Colonic mucosa (tissue), 4 donors: ENCODE measurements at places on chromosomes 7 and 10.

DNA sequence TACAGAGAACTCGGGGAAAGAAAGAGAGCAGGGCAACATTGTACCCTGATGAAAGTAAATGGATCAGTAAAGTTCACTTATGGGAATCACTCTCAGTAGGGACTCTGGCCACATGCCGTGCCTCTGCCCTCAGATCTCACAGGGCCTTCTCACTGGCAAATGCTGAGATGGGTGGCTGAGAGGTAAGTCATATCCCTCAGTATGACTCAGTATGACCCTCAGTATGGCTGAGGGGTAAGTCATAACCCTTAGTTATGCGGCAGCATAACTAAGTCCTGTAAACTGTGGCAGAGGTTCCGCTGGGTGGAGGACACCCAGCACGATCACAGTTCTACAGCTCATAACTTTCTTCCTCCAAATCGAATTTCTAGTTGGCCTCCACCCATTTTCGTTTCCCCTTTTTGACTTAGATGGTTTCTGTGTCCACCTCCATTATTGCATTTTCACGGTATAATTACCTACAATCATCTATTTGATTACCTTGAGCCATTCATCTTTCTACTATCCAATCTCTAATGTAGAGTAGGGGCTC lies 26.5 kb upstream of the WNT16 start:
- DNase-seq: no peak

GRCh38 chr7:123494193-123494796 lies 40.1 kb downstream of the IQUB start:
- peak; percentile 31 for DNase-seq

GRCh38 chr7:56092789-56093531 lies at the start of gene PHKG1:
Gene PHKG1 (minus strand): TSS chr7:56092952. CDS start chr7:56088941, 4,011 bp downstream.
- DNase-seq: peak; percentile 61

GRCh38 chr10:75827587-75828021 lies 396.2 kb downstream of the LRMDA start:
- no peak for DNase-seq

- DNase-seq: no peak
These were observed 378.6 kb downstream of the REEP3 start for GRCh38 chr10:63899673-63900300.

DNA sequence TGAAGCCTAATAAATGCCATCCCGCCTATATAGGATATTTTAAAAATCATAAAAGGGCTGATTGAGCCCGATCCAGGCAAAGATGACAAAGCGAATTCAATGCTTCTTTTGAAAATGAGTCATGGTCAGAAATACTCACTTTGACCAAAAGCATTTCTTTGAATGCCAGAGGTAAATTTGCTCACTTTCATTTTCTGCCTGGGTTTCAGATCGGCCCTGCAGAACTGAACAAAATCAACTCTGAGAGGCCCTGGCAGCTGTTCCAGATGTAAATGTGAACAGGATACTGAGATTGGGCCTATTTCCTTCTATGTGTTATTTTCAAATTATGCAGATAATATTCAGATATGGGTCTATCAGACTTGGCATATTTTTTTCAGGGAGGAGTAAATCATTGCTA lies 114.8 kb upstream of the ARID5B start:
- no peak for DNase-seq

DNA sequence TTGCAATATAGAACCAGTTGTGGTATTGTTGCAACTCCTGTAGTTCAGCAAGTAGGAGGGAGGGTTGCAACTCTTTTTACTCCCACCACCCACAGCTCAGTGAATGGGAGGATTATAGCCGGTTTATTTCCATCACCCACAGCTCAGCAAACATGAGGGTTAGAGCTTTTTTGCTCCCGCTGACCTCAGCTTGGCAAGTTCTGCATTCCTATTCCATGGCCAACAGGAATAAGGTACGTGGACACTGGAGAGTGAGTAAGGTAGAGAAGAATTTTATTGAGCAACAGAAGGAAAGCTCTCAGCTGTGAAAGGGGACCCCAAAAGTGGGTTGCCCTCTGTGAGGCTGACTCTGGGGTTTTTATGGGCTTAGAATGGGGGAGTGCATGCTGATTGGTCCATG lies 167.1 kb upstream of the SMIM30 start:
- DNase-seq: no peak

DNA sequence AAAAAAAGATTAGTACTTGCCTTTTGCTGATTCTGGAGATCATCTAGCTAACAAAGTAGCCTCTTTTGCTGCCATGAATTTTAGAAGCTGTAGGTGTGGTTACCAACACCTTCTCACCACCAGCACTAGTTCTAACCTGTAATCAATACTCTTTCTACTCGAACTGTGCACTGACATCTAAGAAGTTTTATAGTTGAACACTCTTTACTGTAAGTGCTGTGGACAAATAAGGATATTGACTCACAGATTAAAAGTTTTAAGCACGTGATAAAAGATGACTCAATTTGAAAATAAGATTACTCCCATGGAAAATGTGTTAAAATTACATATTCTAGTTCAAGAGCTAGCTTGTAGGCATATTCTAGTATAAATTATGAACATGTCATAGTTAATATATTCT lies 89.9 kb downstream of the REEP3 start:
- no peak for DNase-seq

- no peak for DNase-seq
These were observed 9.6 kb downstream of the EMX2 start for GRCh38 chr10:117552156-117552631.

DNA sequence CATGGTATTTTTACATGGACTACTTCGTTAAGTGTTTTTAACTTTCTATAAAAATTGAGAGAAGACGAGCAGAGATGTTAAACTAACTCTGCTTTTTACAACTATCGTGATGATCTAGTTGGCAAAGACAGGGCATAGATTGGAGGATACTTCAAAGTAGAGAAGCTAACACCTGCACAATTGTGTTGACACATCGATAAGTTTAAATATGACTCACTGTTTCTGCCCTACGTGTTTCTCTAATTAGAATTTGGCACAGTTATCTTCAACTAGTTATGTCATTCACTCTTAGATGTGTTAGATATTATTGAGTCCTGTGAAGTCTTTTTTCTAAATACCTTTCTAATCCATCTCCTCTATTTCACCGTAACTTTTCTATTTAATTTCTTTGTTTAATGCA lies 68.5 kb upstream of the FERD3L start:
- no peak for DNase-seq

GRCh38 chr7:130902755-130903357 lies 168.8 kb upstream of the KLF14 start:
- DNase-seq: no peak

DNA sequence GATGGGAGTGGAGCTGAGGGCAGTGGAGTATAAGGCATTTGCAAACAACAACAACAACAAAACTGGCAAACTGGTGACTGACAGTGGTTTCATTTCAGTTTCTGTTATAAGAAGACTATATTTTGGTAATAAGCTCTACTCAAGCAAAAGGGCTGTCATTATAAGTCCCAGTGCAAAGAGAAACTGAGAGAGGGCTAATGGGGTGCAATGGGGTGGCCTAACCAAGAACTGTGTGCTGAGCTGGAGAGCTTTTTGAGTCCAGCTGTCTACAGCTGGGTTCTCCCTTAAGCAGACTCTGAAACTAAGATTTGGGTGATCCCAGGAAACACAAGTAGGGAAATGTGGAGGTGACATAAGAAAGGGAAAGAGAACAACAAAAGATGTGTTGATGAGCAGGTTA lies 439.3 kb downstream of the ADRA2A start:
- no peak for DNase-seq

GRCh38 chr7:7639847-7640220 lies 718 bp upstream of the UMAD1 start:
- DNase-seq: peak; percentile 39

GRCh38 chr10:92486637-92487036 lies 87.3 kb downstream of the IDE start:
- DNase-seq: no peak

GRCh38 chr7:29919790-29920189 lies 69.8 kb downstream of the SCRN1 start:
- DNase-seq: no peak

DNA sequence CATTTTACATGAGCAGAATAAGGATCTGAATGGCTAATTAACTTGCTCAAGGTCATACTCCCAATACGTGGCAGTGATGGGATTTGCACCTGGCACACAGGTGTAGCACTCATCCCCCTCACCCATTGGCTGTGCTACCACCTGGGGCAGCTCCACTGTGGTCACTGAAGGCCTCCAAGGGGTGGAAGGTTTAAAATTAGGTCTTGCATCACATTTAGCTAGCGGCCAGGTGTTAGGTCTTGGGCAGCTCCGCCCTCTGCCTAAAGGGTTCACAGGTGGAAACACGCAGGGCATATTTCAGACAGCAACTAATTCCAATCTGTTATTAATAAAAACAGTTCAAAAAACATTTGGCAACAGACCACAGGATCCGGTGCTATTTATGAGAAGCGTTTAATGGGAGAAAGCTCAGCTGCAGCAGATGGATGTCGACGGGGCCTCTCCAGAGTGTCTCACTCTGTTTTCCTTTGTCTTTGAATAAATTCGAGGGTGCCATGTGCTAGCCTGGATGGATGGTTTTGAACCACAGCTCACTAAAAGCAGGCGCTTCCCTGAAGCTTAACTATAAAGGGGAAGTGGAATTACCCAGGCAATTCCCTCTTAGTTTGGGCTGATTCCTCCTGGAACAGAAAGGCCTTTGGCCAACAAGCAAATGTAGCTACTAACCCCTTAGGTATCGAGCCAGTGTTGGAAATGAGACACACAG lies 1017.6 kb downstream of the TYW1 start:
- no peak for DNase-seq

- no peak for DNase-seq
These were observed 67.2 kb downstream of the TBXAS1 start for GRCh38 chr7:139896288-139896687.

GRCh38 chr7:192701-193480 lies 520 bp downstream of the FAM20C start:
- DNase-seq: peak; percentile 51

GRCh38 chr10:85148693-85149640 lies 820.6 kb downstream of the CCSER2 start:
- peak; percentile 19 for DNase-seq

DNA sequence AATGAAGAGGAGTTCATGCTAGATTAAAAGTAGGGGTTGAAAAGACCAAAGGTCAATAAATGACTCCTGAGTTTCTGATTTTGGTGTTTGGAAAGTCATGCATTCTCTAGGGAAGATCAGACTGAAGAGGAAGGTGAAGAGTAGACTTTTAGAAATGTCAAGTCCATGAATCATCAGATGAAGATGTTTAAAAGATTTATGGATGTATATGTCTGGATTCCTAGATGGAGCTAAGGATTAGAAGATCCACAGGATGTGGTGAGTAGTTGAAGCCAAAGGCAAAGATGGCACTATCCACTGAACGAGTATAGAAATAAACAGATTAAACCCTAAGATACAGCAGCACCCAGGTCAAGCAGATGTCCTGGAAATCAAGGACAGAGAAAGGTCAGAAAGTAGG lies 298.5 kb downstream of the GPAM start:
- DNase-seq: no peak

DNA sequence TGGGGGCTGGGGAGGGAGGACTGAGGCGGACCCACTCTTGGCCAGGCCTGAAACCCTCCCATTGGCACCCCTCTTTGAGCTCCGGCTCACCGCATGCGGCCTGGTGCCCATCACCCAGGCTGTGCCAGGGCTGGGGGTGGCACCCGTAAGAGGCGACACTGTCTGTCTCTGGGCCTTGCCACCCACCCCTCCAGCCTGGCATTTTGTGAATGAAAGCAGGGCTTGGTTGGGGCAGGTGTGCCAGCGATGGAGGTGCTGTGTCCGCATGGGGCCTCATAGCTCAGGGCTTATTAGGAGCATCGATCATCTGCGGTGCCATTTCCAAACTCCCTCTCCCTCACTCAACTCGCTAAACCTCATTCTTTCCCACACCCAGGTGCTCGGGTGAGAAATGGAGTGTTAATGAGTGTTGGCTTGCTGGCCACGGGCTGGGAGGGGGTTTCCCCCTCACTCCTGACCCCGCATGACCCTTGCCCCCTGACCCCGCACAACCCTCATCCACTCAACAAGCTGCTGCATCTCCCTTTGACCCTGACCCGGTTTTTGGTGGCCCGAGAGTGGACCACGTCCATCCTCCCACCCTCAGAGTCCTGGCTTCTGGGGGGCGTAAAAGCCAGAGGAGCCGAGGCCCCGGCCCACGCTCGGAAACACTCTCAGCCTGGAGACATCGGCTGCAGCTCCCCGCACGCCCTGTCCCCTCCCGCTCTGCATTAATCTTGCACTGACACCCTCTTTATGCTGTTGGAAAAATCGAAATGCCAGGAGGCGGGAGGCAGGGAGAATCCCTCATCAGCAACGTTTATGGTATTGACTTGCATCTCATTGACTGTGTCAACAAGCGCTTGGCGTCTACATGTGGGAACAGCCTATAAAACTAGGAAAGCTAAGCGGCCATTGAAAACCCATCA lies 161.2 kb downstream of the DNAJB6 start:
- DNase-seq: no peak

- no peak for DNase-seq
These were observed 247.3 kb upstream of the PTN start for GRCh38 chr7:137590756-137591305.

GRCh38 chr10:49556723-49557122 lies 17.8 kb upstream of the ERCC6 start:
- no peak for DNase-seq

GRCh38 chr7:5689118-5689517 lies 92.3 kb downstream of the RNF216 start:
- DNase-seq: no peak

DNA sequence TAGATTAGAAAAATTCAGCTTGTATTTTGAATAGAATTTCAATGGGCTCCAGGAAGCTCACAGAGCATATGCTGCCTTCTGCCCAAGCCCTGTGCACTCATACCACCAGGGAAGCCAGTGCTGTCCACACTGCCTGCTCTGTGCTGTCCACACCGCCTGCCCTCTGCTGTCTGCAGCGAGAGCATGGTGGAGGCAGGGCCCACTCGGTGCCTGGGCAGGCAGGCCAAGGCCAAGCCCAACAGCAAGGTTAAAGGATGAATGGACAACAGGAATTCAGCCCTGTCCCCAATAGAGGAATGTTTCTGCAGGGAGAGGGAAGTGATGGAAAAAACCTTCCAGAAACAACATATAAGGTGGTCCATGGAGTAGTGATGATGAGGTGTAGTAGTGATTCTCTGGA lies 146.8 kb downstream of the GFRA1 start:
- no peak for DNase-seq

DNA sequence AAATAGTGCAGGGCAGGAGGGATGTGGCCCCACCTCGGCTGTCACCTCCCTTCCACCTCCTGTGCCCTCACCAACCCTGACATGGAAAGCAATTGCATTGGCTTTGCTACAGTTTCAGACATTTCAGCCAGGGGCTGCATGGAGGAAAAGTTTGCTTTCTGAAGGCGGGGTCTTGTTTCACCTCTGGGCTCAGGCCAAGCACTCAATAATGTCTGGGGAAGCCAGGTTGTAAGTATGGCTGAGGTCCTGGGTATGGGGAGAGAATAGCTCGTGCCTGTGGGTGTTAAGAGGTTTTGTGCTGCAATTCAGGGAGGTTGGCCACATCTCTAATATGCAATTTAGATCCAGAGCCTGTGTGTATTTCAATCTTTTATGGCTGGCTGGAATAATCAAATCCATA lies 238.4 kb upstream of the MKI67 start:
- DNase-seq: no peak

GRCh38 chr10:35561715-35562114 lies 43.4 kb upstream of the GJD4 start:
- DNase-seq: no peak

- DNase-seq: no peak
These were observed 199.1 kb downstream of the FZD1 start for GRCh38 chr7:91463330-91463729.
